WERI-Rb-1 (cell line): ENCODE measurements at places on chromosomes 5 and 9.
A peak's percentile ranks its signal among the peaks of the same experiment; 100 is the strongest.

- DNase-seq, result no peak
Measured at GRCh38 chr5:62640446-62640845, 61.8 kb downstream of the LRRC70 start.

- no peak for DNase-seq
Measured at GRCh38 chr5:180212363-180213255, 3.6 kb upstream of the RASGEF1C start.

DNA sequence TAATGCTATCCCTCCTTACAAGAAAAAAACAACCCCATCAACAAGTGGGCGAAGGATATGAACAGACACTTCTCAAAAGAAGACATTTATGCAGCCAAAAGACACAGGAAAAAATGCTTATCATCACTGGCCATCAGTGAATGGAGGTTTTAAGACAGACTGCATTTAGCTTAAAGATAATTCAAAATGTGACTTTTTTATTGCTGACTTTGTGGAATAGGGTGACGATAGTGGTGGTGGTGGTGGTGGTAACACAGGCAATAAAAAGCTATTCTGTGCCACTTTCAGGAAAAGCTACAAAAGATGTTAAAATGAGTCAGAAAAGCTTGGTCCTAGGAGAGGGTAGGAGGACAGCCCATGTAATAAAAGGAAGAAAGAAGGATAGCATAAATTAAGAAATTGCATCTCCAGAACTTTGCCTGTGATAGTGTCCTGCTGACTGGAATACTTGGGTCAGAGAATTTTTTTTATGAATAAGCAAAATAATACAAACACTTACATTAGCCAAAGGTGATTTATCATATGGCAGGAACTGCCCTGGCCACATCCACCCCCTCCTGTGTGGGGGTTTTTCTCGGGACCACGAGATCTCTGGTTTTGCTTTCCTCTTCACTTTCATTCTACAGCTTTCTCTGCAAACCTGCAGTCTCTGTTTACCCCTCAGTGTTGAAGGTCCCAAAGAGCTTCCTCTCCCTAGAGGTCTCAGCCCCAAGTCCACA, 186.7 kb downstream of the DRD1 start:
- DNase-seq, result no peak

DNA sequence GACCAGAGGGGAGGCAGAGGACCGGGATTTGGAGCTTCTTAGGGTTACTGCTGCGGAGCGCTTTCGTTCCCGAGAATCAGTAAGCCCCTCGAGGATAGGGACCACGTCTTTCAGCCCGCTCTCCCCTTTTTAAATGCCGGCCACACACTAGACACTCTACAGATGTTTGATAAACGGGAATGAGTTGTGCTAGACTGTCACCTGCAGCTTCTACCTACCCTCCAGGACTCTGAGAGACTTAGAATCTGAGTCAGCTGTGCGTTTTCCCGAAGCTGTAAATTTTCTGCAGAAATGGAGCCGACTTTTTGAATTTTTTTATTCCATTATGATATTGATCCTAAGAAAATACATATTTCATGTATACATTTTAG, 670 bp downstream of the CCDC171 start:
- DNase-seq, result no peak

GRCh38 chr5:28808967-28809810, 1770.8 kb upstream of the CDH9 start:
- DNase-seq, result no peak

GRCh38 chr9:37952731-37953130, 48.8 kb upstream of the SLC25A51 start:
- DNase-seq, result no peak

GRCh38 chr5:135557076-135557838, 21.5 kb upstream of the NEUROG1 start:
- no peak for DNase-seq

DNA sequence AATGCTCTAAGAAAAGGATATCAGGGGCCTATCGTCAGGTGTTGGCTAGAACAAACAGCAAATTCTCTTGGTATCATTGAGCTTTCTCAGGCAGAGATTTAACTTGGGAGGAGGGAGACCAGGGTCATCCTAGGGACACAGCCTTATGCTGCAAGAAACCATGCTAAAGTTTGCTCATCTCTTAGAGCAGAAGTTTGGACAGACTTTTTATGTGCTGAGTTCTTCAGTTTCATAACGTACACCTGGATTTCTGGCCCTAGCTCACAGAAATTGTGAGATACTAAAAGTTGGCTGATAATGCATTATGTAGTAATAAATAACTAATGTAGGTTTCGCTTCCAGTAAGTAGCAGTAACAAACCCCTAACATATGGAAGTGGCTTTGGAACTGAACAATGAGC, 1359.8 kb upstream of the CDH9 start:
- DNase-seq, result no peak

GRCh38 chr5:164561933-164562872, 1056.8 kb downstream of the MAT2B start:
- DNase-seq, result no peak

DNA sequence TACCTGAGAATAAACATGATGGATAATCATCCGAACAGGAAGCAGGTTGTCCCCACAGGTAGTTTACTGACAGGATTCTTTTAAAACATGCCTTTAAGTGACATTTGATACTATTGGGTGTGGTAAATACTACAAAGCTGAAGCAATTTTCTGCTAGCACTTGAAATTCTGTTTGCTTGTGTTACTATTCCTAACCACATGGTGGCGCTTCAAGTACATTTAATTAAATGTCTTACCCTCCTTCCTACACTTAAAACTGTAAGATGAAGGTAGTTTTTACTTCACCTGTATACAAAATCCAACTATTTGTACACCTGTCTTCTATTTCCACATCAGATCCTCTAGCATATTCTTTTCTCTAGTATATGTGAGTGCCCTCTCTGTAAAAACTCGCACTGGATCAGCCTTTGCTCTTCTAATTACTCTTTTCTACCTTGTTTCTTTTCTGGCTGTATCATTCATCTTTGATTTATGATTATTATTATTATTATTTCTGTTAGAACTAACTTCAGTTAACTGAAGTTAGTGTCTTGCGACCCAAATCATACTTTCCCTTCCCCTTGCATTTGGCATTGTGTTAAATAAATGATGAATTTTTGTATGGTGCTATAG, 18.4 kb downstream of the SLC25A46 start:
- peak; percentile 8 for DNase-seq
